Stimulated activated CD4-positive, alpha-beta T cell treated with anti-CD3 and anti-CD28 coated beads, TNF-alpha, amount 100 ng/mL, for 1 hour (primary cell): ENCODE measurements at places on chromosomes 2 and 18.

DNA sequence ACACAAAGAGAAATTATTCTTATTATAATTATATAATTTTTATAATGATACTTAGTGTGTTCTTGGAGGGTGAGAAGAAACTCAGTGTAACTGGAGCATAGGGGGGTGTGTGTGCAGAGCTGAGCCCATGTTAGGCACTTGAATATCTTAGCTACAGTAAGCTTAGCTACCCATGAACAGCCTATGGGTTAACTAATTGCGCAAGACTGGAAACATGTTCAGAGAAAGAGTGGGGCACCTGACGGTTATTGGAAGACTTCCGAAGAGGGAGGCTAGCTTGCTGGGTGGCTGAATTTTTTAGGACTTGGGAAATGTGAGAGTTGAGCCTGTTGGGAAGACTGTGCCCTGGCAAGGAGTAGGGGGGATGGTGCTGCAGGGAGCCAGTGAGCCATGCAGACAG, 229.2 kb downstream of the SLC4A3 start:
- DNase-seq, result no peak

- no peak for DNase-seq
These were observed 84.5 kb upstream of the RBBP8 start for GRCh38 chr18:22848615-22849014.

DNA sequence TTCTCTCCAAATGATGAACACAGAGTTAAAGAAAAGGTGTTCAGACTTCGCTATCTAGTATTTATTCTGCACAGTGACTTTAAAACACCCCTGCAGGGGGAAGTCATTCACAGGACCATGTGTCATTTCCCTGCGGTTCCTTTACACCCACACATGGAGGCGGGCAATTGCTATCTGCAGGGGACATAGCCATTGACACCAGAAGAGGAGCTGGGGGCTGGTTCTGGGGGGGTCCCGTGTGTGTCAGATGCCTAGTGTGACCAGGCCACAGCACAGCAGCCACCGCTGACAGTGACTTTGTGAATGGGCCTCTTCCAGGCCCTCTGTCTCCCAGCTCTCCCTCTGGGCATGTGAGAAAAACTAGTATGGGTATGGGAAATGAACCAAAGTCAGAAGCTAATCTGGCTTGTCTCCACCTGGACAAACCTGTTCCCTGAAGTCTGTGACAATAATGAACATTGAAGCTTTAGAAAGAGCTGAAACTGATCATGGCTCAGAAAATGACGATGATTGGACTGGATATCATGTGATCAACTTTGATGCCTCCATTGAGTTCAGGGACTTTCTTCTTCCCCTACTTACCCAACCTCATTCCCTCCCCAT, 7.5 kb upstream of the GBX2 start:
- no peak for DNase-seq

DNA sequence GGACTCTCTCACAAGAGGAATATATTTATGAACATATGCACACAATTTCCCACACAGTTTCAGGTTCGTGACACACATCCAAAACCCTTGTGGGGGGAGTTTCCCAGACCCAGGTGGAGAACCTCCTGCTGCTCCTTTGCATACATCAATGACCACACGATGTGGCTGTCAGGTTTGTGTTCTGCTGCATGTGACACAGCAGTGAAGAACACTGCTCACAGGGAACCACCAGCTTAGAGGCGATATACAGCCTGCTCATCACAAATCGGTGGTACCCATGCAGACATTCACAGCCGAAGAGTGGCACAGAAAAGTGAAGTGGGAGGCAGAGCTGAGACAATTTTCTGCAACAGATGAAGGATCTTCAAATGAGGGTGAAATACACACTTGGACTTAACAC, 175.6 kb upstream of the ZFP36L2 start:
- DNase-seq, result no peak

DNA sequence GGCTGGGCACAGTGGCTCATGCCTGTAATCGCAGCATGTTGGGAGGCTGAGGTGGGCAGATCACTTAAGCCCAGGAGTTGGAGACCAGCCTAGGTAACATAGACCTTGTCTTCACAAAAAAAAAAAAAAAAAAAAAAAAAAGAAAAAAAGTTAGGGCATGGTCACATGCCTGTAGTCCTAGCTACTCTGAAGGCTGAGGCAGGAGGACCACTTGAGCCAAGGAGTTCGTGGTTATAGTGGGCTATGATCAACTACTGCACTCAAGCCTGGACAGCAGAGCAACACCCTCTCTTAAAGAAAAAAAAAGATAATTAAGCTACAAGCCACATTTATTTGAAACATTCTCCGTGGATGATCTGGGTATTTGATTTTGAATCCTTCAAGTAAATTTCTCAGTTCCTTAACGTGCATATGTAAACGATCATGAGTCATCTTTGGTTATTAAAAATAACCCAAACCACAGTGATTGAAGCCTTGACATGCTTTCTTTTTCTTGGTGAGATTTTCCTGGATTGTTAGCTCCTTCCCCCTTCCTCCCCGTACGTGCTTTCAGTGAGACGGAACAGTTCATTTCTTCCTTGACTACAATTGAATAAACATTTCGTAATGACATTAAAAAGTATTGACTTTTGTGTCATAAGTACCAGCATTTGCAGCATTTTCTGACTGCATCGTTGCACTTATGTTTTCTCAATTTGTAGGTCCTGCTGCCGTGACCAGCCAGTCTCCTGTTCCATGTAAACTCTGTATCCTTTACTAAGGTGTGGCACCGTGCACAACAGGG, 20.3 kb downstream of the RMC1 start:
- no peak for DNase-seq

- no peak for DNase-seq
These were observed 17.5 kb upstream of the ARHGEF4 start for GRCh38 chr2:130819226-130819607.

DNA sequence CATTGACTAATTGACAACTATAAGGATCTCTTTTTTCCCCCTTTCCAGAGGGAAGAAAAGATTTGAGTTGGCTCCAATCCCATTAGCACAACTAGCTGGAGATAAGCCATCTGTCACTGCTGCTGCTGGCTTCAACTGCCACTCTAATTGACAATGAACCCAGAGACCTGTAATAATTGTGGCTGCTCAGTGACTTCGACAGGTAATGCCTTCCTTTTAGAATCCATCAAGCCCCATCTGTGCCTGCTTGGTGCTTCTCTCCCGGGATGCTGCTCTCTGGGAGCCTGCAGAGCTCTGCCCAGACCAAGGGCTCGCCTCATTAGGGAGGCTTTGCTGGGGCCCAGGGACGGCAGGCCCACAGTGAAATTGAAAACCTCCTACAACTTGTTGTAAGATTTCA, 376.7 kb upstream of the SOX11 start:
- DNase-seq, result no peak

DNA sequence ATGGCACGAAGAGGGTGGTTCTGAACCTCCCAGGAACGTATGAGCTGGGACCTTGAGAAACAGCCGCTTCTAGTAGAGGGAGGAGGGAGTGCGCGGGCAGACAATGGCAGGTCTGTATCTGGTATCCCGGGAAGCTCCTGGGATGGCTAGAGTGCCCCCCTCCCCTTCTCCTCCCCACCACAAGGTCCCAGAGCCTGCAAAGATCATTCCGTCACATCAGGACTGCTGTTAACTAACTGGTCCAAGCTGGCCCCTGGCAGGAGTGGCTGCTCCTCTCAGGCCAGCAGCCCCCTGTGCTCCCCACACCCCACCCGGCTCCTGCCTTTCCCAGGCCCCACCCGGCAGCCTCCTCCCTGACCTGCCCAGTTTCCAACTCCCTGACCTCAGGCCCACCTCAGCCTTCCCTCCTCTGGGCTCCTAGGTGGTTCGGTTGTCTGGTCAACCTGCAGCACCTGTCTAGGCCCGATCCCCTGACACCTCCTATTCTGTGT, 75.0 kb downstream of the TPO start:
- DNase-seq, result no peak

DNA sequence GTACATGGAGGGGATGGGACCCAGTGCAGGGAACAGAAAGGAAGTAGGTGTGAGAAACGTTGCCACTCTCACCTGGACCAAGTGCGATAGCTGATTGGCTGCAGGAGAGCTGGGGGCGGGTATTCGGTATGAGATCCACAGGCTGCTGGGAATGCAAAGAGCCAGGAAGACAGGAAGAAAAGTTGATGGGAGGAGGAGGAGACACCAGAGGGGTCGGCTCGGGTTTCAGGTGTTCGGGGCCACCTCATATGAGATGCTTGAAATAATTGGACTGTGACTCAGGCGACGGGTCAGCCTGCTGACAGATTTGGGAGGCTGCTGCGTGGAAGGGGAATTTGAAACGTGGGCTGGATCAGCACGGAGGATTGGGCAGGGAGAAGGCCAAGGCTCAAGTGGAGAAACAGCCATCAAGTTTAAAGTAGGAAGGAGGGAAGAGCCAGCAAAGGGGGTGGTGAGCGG, 65.1 kb downstream of the MRPS9 start:
- no peak for DNase-seq

DNA sequence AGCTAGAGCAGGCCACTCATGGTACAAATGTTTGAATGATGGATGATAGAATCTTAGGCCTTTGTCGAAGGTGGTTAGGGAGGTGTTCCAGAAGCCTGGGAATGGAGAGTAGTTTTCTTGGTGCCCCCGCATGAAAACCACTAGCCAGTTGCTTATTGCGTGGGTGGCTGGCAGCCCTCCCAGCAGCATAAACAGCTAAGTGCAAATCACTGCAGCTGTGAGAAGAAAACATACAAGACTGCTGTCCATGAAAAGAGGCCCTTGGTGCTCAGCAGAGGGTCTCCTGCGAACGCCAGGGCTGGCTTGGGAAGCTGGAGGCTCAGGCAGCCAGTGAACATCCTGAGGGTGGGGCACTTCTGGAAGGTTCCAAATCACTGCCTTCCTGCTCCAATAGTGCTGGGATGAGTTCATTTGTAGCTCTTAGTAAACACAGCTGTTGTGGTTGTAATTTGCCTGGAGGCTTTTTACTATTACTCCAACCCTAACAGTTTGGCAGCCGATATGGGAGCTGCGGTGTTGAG, 118.8 kb downstream of the MGAT5 start:
- no peak for DNase-seq

GRCh38 chr2:108916796-108917421, 72.1 kb downstream of the EDAR start:
- no peak for DNase-seq

DNA sequence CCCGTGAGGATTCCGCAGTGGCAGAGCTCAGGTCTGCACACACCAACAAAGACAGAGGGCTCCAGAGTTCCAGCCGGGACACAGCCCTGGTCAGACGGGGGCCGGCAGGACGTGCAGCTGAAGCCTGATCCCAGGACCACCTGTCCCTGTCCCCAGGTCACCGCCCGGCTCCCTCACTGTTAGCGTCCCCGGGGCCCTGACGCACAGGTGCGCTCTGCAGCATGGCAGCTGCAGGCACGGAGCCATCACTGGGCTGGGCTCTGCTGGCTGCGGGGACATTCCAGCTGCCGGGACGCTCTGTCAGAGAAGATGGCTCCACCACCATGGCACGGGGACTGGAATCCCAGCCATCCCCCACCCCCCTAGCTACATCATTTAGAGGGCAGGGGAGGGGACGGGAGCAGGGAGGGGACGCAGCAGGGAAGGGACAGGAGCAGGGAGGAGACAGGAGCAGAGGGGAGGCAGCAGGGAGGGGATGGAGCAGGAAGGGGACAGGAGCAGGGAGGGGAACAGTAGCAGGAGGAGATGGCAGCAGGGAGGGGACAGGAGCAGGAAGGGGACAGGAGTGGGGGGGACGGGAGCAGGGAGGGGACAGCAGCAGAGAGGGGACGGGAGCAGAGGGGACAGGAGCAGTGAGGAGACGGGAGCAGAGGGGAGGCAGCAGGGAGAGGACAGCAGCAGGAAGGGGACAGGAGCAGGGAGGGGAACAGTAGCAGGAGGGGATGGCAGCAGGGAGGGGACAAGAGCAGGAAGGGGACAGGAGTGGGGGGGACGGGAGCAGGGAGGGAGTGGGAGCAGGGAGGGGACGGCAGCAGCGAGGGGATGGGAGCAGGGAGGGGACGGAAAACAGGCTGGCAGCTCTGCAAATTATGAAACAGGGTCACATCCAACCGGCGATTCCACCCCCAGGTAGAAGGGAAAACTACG, 39.8 kb downstream of the SLC66A2 start:
- no peak for DNase-seq

DNA sequence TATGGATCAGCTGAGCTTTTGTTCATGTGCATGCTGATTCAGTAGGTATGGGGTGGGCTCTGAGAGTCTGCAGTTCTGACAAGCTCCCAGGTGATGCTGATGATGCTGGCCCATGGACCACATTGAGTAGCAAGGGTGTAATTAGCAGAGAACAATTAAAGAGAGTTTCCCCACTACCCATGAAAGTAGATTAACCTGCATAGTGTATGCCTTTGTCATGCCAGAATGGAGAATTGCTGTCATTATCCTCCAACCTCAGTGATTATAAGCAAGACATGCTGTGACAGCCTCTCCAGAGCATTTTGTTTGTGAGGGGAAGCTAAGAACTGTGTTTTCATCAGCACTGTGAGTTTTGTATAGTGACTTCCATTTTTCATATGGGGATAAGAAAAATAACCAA, 59.5 kb upstream of the LYPD1 start:
- no peak for DNase-seq

DNA sequence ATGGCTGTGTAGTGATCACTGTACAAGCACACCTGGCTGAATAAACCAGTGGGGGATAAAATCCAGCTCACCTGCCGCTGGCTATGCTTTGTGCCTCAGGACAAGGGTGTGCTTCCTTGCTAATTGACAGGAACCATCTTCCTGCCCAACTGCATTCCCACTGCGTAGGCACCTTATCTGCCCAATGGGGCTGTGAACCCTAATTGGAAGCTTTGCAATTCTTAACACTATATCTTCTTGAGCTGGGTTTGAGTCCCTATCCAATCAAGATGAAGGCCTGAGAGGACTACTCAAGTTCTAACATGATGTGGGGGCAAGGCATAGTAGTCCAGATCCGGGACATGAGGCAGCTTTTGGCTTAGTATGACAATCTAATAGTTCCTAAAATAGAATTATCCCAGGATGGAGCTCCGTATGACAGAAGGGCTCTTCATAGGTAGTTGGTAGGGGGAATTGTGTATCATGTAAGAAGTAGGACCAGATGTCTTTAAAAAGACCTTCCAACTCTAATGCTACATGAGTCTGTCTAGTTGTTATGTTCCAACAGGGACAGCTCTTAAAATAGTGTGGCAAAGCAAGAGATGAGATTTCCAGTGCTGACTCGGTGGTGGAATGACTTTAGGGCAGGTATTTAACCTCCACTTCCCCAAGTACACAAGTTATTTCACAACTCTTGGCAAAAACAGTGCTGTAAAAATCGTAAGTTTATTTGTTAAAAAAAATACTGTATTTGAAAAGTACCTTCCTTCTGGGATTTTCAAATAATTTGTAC, 2.3 kb upstream of the TMEM150A start:
- no peak for DNase-seq
